ENCODE measurements at places on chromosomes 2 and 18.

GRCh38 chr2:47601568-47601967 lies 181.4 kb upstream of the MSH6 start:
- no peak for DNase-seq

DNA sequence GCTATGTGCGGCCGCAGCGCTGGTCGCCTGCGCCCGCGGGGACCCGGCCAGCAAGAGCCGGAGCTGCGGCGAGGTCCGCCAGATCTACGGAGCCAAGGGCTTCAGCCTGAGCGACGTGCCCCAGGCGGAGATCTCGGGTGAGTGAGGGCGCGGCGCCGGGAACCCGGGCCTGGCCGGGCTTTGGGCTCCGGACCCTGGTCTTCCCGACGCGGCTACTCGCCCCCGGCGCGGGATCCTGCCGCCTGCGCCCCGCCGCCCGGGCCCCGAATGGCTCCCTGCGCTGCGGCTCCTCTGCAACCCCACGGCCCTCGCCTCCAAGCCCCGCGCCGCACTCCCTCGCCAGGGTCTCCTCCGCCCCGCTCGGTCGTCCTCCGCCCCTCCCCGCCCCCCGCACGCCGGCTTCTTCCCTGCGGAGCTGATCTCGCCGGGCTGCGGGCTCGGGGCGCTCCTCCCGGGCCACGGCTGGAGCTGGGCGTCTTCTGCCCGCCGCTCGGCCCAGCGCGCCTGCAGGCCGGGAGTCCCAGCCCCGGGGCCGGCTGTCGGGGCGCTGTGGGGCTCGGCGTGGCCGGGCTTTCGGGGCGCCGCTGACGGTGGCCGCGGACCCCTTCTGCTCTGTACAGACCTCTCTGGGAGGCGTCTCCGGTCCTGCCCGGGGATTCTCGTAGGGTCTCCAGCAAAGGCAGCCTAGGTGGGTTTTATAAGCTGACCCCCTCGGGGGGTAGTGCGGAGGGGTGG lies 652 bp downstream of the GPC1 start:
- no peak for DNase-seq

GRCh38 chr18:24011123-24011917 lies 3.2 kb upstream of the TTC39C start:
- no peak for DNase-seq

GRCh38 chr18:75760208-75760607 lies 332.7 kb upstream of the SMIM21 start:
- no peak for DNase-seq

DNA sequence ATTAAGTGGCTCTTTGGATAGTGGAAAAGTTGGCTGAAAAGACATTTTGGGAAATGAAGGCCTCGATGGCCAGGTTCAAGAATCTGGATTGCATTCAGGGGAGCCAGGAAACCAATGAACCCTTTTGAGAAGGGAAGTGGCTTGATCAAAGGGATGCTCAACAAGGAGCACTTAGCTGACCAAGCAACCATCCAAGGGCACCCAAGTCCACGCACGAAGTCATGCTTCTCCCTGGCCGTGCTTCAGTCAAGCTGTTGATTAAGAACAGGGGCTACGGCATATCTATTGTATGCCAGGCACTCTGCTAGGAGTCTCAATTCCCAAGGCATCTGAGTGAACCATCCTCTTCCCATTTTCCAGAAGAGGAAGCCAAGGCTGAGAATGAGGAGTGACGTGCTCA lies 185.8 kb upstream of the GLI2 start:
- no peak for DNase-seq

- DNase-seq: no peak
Observed at GRCh38 chr2:130303169-130303568, 39.5 kb upstream of the IMP4 start.

DNA sequence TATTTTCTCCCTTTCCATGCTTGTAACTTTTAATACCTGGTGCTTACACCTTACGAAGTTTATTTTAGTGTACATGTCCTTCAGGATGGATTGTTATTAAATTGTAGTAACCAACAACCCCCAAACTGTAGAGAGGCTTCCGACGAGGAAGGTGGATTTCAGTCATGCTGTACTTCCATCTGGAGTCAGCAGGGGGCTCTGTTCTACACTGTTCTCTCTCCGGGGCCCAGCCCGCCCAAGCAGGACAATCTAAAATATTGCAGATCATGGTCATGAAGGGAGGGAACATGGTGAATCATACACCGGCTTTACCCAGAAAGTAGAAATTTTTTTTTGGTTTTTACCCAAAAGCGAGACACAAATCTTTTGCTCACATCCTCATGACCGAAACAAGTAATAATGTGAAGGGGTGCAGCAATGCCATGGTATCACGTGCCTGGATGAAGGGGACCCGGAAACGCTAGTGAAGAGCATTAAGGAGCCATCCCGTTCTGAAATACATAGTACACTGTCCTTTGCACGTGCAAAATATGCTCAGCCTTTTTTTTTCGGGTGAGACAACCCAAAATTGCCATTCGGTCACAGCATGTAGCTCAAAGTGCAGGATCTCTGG lies 884.8 kb downstream of the EPHA4 start:
- peak; percentile 10 for DNase-seq

- DNase-seq: no peak
Observed at GRCh38 chr2:11750422-11750821, 4.0 kb downstream of the LPIN1 start.

DNA sequence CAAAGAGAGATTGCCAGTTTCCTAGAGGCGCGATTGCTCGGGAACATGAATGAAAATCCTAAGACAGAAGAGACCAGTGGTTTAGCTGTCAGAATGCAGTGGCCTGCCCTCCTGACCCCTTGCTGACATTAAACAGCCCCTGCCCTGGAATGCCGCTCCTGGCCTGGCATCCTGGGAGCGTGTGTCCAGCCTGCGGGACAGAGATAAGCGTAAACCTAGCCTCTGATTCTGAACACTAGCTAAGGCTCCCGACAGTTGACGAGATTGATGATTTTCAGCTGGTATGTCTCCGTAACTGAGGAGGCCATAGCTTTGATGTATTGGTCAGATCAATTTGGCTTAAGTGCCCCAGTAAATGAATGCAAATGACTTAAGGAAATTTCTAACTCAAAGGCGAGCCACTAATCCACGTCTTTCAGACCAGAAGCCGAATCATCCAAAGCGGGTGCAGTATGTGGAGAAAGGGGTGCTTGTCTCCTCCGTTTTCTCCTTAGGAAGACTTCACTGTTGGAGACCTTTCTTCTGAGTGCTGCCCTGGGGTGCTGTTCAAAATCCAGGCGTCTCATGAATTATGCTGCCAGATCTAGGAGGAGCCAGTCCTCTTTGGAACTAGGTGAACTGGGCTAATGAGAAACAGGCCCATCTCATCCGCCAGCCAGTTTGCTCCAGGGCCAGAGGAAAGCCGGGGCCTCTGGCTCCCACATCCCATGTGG lies 142.5 kb upstream of the L3MBTL4 start:
- DNase-seq: no peak

DNA sequence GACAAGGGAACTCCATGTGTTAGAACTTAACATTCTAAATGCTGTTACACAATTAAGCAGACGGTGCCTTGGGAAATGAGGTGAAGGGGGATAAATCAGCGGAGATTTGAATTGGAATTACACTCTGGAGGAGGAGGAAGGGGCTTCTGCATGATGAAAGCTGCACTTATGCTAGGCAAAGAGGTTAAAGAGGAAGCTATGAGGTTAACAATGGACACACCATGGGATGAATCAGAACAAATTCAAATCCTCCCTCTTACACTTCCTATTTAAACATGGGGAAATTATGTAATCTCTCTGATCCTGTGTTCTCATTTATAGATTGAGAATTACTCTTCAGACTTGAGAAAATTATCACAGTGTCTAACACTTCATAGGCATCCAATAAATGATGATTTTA lies 121.5 kb upstream of the SIX2 start:
- DNase-seq: peak; percentile 69

- no peak for DNase-seq
Observed at GRCh38 chr2:125373293-125373692, 1282.7 kb upstream of the GYPC start.

DNA sequence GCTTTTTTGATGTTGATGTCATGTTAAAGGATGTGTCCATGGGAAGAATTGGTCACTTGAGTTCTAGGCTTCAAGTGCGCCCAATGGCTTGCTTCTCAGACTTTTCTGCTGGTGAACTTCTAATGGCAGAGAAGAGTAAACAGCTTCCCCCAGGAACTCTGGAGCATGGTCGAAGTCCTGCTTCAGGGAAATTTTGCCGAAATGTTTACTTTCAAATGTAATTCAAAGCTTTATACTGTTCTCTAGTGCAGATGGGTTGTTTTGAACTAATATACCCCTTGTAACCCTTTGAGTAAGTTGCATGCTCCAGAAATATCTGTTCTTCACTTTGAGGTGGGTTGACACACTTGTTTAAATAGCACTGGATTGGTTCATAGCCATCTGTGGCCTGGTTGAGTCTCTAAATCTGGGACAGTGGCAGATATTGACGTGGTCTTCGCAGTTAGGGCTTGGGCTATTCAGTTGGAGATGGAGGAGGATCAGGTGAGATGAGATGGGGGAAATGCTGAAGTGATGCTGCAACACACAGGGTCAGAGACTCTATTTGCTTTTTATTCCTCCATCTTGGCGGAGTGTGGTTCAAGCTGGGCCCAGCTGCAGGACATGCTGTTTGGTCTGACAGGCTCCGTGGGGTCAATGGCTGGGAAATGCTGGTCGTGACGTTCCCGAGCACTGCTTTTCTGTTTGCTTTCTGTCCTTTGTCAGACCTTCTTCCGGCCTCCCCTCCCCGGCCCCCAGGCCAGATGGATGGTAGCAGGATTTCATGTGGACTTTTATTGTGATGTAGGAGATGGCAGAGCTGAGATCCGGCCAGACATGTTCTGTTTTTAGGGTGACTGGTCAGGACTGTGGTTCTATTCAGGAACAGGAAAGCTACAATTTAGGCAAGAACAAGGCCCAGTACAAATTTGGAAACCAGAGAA lies 35.9 kb downstream of the MYO1B start:
- DNase-seq: no peak

GRCh38 chr2:170701011-170701410 lies 14.1 kb upstream of the SP5 start:
- no peak for DNase-seq

DNA sequence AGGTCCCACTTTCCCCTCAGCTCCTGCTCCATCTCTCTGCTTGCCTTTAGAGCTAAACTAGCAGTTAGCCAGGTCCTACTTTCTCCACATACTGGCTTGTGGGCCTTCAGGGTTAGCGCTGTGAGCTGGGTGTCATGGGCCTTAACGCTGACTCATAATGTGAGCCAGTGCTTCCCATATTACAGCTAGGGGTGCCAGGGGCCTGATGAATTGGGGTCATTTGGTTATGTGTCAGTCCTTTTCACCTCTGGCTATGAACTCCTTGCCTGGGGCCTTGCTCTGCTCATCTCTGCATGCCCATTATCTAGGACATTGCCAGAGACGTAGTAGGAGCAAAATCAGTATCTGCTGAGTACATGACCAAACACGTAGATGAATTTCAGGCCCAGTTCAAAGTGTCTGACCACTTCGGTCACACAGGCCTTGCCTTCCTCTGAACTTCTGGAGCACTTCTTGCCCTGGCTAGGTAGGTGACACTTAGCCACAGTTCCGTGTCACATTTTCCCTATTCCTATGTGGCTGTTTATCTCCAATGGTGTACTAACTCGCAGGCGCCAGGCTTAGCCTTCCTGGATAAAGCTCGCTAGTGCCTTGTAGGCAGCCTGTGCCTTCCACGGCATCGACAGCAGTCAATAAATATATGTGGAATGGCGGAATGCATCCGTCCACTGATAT lies 103.2 kb upstream of the SIX3 start:
- no peak for DNase-seq

DNA sequence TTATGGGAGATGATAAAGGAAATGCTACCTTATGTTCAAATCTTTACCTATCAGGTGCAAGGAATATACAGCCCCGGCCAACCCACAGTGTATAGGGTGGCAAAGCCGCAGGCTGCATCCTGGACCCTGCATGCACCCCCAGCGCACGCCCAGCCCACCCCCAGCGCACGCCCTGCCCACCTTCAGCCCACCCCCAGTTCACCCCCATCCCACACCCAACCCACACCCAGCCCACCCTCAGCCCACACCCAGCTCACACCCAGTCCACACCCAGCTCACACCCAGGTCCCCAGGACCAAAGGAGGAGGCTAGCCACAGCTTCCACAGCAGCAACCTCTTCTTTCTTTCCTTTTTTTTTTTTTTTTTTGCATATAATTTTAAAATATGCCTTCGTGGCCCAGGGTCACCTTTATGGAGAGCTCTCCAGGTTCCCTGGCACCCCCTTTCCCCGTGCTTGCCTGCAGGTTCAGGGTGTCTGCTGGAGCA lies 120.9 kb downstream of the PTGR3 start:
- no peak for DNase-seq

GRCh38 chr2:234404957-234405356 lies 91.9 kb downstream of the ARL4C start:
- DNase-seq: peak; percentile 37

GRCh38 chr2:37119157-37119556 lies 34.8 kb downstream of the GPATCH11 start:
- no peak for DNase-seq

DNA sequence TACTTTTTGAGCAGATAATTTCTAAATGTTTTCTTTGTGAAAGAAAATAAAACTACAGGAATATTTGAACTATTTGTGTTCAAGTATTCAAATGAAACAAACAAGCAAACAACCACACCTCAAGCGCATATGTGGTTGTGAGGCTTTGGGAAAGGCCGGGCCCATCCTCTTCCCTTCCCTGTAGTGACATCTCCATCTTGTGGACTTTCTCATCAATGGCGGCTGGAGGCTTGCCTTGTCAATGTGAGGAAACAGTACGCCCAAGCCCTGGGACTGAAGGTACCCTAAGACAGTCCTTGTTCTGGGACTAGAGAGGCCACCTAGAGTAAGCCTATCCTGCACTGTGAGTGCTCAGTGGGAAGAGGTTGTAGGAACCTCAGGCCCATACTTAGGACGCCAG lies 166.8 kb downstream of the TPGS2 start:
- no peak for DNase-seq

- DNase-seq: no peak
Observed at GRCh38 chr2:15082105-15083058, 449.9 kb downstream of the LRATD1 start.

- no peak for DNase-seq
Observed at GRCh38 chr18:10705786-10706185, 180.0 kb downstream of the NAPG start.

GRCh38 chr18:2212598-2213205 lies 358.6 kb downstream of the METTL4 start:
- DNase-seq: no peak

DNA sequence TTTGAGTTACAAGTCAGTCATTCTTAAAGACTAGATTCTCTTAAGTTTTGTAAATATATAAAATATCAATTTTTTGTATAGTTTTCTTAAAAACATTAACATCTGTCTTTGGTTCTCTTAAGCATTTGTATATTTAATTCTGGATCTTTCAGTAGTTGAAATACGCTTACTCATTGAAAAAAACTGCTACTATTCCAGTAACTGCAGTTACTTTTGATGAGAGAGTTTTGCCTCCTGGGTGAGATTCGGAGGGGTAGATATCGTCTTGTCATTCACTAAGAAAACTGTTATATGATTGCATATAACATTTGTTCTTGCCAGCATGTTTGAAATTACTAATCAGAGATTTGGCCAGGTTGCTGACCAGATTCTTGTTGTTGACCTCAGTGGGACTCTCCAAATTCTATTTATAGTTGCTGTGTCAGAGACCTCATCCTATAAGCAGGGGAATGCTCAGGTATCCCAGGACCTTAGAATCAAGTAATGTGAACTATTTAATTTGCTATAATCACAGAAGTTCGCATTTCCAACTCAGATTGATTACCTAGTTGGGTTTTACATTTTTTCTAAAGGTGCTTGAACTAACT lies 7.9 kb downstream of the AGPS start:
- DNase-seq: no peak

Data from inflammatory macrophage treated with lipopolysaccharide for 1 hour (primary cell).